Activated CD4-positive, alpha-beta memory T cell treated with anti-CD3 and anti-CD28 coated beads, Interleukin-2, amount 10 ng/mL, durations not matched to agents 7 days and 5 days (primary cell): ENCODE measurements at places on chromosomes 11 and 22. TPM values are rescaled to one million over a fixed set of nuclear protein-coding genes. Genes with fewer than 3 reads are reported as not detected.

GRCh38 chr22:50199251-50199721 lies 1.5 kb upstream of the SELENOO start:
- DNase-seq, result no peak

GRCh38 chr22:45455212-45455611 lies 41.7 kb downstream of the RIBC2 start:
- no peak for DNase-seq

DNA sequence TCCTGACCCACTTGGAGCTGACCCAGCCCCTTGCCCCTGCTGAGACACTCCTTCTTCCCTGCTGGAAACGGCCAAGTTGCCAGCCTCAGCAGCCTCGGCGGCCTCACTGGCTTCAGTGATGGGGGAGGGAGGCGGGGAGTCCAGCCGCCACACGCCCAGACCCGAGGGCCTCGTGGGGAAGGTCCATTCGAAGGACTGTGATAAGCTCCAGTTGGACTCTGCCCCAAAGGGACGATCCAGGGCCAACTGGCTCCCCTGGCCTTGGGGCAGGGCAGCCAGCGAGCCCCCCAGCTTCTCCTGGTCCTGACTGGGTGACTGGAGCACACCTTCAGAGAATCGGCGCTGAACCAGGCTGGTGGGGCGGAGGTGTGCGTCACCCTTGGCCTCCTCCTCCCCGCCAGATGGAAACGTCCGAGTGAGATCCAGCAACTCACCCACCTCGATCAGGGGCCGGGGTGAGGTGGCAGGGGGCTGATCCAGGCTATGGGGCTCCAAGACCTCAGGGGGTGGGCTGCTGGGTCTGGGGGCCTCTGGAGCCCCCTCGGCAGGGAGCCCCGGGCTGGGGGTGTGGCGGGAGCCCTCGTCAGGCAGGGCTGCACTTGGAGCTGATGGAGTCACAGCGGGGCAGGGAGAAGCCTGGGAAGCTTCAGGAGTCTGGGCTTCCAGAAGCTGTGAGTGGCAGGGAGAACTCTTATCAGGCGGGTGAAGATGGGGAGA lies 11.5 kb downstream of the TNKS1BP1 start:
- no peak for DNase-seq

GRCh38 chr11:36436064-36436463 lies 74.0 kb downstream of the TRAF6 start:
- DNase-seq, result no peak

- DNase-seq, result no peak
These were observed 6.1 kb downstream of the DCUN1D5 start for GRCh38 chr11:103085758-103086365.

- DNase-seq, result no peak
These were observed 463.0 kb downstream of the NTM start for GRCh38 chr11:131833366-131833765.

DNA sequence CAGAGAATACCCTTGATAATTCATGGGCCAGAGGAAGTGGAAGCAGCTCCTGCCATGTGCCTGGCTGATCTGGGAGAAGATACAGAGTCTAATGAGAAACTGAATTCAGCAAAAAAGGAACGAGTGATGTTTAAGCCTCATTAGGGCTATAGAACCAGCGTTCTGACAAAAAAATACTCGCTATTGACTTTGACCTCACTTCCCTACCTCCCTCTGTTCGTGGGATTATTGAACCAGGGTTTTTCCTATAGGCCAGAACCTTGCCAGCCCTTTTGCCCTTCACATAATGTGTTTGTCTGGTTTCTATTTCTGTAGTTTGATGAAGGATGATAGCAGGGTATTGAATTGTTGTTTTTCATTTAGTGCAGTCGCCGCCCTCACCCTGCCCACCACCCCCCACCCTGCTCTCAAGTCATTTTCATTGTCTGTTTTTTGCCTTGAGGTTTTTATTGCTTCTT lies 7.6 kb upstream of the RBFOX2 start:
- no peak for DNase-seq

- DNase-seq, result no peak
These were observed 6.5 kb downstream of the FAR1 start for GRCh38 chr11:13674799-13675509.

GRCh38 chr11:36271794-36272407 lies 17.3 kb downstream of the COMMD9 start:
- DNase-seq, result no peak

Gene XBP1
- 266 TPM for total RNA-seq

Gene TH
- not detected for total RNA-seq

Gene DDTL
- 2.2 TPM for total RNA-seq

Gene CNIH2
- 1.9 TPM for total RNA-seq

Gene P2RY6
- total RNA-seq, result not detected

Gene TAF1D
- 184 TPM for total RNA-seq

Gene SNX32
- 1.6 TPM for total RNA-seq

Gene OR52N5
- total RNA-seq, result not detected

Gene PNPLA5
- not detected for total RNA-seq
